ENCODE measurements at places on chromosomes 2 and 18.

GRCh38 chr18:37398248-37398920, 167.2 kb downstream of the CELF4 start:
- DNase-seq = no peak

GRCh38 chr2:194103941-194104659, 1552.9 kb upstream of the SLC39A10 start:
- DNase-seq = no peak

- DNase-seq = no peak
These were observed 36.8 kb downstream of the CPS1 start for GRCh38 chr2:210593166-210593565.

GRCh38 chr18:13112982-13113381, 105.6 kb upstream of the LDLRAD4 start:
- peak; percentile 7 for DNase-seq

DNA sequence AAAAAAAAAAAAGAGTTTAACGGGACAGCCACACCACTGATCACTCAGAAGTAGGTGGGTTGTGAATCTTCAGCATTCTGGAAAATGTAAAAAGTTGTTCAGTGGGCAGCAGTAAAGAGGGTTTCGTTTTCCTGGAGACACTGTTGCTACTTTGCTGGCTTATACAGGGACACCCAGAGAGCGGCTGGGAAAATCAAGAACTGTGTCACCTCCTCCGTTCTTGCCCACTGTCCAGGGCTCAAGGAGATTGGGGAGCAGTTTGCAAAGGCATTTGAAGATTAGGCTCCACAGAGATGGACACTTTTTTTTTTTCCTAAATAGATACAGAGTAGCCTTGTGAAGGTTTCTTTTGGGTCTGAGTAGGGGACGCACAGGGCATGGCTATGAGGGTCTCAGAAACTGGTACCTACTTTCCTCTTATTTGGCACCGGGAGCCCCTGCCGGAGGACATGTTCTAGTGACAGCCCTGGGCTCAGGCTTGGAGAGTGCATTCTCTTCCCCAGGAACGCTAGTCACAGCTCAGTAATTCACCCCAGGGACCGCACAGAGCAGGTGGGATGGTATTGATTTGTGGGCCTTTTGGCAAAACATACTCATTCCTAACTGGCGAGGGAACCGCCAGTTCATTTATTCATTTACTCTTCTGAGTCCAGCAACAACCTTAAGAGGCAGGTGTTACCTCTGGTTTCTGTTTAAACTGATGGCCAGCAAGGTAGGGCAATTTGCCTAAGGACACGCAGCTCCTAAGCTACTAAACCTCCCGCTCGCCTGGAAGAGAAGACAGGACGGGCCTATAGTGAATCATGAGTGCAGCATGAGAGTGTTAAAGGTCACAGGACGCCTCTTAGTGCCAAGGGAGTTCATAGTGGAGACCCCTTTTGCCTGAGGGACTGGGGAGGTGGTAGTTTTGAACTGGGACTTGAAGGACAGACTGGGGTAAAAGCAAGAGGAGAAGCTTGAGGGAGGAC, 53.1 kb downstream of the HPCAL1 start:
- DNase-seq = no peak

- DNase-seq = no peak
These were observed 122.0 kb downstream of the SPTBN1 start for GRCh38 chr2:54577944-54578647.

Data from CD8-positive, alpha-beta memory T cell (primary cell).